ENCODE measurements at places on chromosomes 2 and 18. TPM values are rescaled to one million over a fixed set of nuclear protein-coding genes. Genes with fewer than 3 reads are reported as not detected.

The CDH7 gene
- not detected for total RNA-seq

The REG1B gene
- total RNA-seq, result 4.8 TPM

The RAB17 gene
- not detected for total RNA-seq

The ALPP gene
- not detected for total RNA-seq

The NUP35 gene
- total RNA-seq, result 12.3 TPM

GRCh38 chr2:218081063-218081462 lies 12.0 kb downstream of the RUFY4 start:
- DNase-seq, result no peak

GRCh38 chr2:106581328-106581727 lies 94.2 kb downstream of the CD8B2 start:
- no peak for DNase-seq

DNA sequence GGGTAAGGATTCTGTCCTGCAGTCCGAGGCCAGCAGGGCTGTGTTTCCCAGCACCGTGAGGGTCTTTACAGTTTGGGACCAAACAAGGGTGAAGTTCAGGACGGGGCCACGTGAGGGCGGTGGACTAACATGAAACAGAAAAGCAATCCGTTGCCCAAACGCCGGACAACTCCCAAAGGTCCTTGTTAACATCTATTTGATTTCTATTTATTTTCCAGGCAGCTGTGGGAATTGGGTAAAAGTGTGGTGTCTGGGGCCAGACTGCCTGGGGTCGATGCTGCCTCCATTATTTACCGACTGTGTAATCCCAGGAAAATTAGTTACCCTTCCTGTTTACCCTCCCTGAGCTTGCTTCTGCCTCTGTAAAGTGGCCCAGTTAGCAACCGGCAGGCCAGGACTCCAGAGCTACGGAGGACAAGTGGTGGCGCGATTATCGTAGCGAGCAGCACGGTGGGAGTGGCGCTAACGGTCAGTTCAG lies 66.3 kb upstream of the TCF7L1 start:
- no peak for DNase-seq

DNA sequence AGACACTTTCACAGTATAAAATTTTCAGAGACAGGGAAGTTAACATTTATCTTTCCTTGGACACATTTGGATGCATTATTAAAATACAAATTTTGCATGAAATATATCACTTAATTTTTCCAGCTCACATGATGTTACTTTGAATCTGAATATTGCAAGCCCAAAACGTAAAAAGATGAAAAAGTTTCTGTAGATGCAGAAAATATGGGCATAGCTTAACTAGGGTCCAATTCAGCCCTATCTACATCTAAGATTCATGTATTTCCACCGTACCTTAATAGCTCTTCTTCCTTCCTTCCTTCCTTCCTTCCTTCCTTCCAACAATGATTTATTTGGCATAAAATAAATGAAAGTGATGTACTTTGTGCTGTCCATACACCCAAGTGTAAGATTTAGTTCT lies 1084.6 kb upstream of the TMEFF2 start:
- no peak for DNase-seq
